ENCODE measurements at places on chromosomes 7 and 10.

GRCh38 chr10:60448246-60448645 is 58.6 kb upstream of the ANK3 start:
- no peak for DNase-seq

GRCh38 chr10:96663797-96664196 is 56.5 kb downstream of the PIK3AP1 start:
- no peak for DNase-seq

- no peak for DNase-seq
Measured at GRCh38 chr7:122300211-122300932, 4.2 kb downstream of the FEZF1 start.

- no peak for DNase-seq
Measured at GRCh38 chr10:111709603-111710002, 474.0 kb downstream of the GPAM start.

GRCh38 chr7:12701433-12701832 is 14.0 kb downstream of the ARL4A start:
- DNase-seq = no peak

DNA sequence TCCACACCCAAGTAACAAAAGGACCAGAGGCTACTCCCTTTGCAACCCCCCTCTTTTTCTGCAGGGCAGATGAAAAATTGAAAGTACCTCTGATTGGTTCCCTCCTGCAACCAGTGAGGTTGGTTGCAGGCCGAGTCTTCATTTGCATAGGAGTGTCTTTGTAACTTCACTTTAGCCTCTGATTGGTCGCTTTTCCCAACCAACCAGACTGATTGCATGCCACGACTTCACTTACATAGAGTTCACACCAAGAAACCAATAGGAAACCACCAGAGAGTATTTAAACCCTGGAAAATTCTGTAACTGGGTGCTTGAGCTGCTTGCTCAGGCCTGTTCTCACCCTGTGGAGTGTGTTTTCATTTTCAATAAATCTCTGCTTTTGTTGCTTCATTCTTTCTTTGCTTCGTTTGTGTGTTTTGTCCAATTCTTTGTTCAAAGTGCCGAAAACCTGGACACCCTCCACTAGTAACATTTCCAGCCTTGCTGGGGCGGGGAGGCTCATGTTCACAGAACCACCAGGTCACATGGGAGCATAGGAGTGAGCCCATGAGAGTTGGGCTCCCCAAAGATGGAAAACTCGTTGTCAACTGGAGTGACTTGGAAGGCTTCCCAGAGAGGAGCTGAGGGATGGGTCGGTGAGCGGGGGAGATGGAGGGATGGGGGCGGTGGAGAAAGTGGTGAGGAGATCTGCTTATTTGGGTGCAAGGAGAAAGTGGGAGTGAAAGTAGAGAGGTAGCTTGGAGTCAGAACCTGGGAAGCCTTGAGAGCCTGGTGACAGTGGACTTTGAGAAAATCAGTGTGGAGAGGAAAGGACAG is 223.6 kb downstream of the GFRA1 start:
- no peak for DNase-seq

DNA sequence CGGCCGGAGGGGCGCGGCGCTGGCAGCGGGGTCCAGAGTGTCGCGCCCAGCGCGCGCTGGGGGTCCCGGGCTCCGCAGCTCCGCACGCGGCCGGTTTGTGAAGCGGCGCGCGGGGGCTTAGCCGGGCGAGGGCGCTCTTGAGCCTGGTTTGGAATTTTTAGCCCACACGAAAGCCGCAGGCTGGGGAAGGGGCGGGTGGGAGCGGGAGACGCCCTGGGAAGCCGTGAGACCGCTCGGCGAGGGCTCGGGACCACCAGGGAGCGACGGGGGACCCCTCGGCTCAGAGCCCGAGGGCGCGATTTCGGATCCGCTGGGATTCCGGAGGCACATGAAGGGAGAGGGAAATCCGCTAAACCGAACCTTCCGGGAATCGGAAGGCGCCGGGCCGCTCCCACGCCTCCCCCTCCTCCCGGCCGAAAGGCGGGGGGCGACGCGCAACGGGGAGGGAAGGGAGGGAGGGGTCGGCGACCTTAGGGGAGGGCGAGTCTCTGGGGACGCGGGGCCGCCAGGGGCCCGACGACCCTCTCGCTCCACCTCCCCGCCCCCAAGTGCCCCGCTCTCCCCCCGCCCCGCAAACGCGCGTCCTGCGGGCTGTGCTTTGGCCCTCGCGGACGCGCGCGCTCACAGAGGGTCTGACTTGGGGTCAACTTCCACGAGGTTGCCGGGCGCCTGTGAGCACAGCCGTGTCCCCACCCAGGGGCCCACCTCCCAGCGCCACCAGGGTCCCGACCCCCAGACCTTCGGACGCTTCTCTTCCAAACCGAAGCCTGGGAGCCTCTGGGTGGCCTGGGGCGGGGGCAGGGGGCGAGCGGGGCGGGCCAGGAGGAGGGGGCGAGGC is 5.1 kb upstream of the ELFN1 start:
- peak; percentile 27 for DNase-seq

DNA sequence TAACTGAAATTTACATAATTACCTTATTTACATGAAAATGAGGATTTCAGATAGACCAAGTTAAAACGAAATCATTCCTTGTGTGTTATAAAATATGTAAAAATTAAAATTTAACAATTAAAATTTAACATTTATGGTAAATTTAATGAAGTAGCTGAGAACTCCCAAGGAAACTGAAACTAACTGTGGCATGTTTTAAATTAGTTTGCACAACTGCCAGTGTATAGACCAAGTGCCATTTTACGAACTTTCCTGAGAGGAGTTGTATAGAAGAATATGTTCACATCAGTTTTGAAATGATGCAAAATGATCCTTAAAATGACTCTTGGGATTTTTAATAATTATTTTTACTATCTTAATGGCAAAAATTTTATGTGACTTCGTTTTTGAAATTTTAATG is 23.6 kb downstream of the PDLIM1 start:
- no peak for DNase-seq

GRCh38 chr7:130954918-130955564 is 221.0 kb upstream of the KLF14 start:
- DNase-seq = no peak

- no peak for DNase-seq
Measured at GRCh38 chr7:35019179-35019729, 18.0 kb downstream of the DPY19L1 start.

- DNase-seq = no peak
Measured at GRCh38 chr10:24778298-24778697, 54.6 kb upstream of the ARHGAP21 start.

DNA sequence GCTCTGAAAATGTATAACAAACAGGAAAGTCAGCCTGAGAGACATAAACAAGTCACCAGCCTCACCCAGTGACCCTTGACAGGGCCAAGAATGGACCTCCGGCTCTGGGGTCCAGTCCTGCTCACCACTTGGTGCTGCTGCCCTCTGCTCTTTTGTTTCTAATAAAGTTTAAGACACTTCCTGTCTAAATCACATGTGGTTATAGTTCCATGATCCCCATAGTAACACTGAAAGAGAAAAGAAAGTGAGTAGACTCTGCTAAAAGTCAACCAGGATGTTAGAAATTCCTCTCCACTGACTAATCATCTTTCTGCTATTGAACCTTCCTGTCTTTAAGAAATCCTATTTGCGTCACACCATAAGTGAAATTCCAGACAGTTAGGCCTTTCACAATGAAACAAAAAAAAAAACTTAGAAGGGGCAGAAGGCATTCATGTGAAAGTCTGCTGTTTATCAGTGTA is 179.2 kb upstream of the BET1 start:
- no peak for DNase-seq

GRCh38 chr7:151058781-151059366 is 515 bp upstream of the SLC4A2 start:
- no peak for DNase-seq
